ENCODE measurements at places on chromosomes 13 and 19. TPM values are rescaled to one million over a fixed set of nuclear protein-coding genes. Genes with fewer than 3 reads are reported as not detected.

- DNase-seq, result no peak
These were observed 5.9 kb downstream of the IGLON5 start for GRCh38 chr19:51317376-51317775.

- DNase-seq, result no peak
These were observed 130.8 kb downstream of the KDM4B start for GRCh38 chr19:5099701-5100221.

DNA sequence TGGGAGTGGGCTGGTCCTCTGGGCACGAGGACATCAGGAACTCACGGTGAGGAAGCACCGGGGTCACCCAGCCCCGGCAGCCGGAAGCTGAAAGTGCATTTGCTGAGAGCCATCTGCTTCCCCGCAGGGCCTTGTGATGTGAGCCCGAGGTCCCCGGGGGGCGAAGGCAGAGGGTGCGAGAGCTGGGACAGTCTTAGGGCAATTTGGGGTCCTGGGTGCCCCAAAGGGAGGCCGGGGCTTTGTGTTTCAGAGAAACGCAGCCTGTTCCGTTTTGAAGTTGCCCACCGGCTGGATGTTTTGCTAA, 4.8 kb downstream of the F2RL3 start:
- no peak for DNase-seq

The C19orf38 gene
- polyA plus RNA-seq, result 2.4 TPM

DNA sequence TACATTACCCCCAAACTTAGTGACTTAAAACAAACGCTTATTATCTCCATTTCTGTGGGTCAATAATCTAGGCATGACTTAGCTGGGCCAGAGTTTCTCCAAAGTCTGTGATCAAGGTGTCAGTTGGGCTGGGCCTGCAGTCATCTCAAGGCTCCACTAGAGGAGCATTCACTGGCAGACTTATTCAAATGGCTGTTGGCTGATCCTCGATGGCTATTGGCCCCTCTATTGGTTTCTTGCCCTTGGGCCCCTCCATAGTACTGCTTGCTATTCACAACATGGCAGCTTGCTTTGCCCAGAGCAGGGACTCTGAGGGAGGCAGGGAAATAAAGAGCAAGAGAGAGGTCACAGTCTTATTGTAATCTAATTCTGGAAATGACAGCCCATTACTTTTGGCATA, 57.6 kb downstream of the RCBTB2 start:
- DNase-seq, result no peak

GRCh38 chr19:2813235-2814160, 6.2 kb upstream of the ZNF554 start:
- peak; percentile 65 for DNase-seq

GRCh38 chr13:99388334-99388923, 81.2 kb upstream of the GPR183 start:
- DNase-seq, result no peak

- DNase-seq, result peak; percentile 22
These were observed 5.2 kb upstream of the F10 start for GRCh38 chr13:113117335-113117872.

DNA sequence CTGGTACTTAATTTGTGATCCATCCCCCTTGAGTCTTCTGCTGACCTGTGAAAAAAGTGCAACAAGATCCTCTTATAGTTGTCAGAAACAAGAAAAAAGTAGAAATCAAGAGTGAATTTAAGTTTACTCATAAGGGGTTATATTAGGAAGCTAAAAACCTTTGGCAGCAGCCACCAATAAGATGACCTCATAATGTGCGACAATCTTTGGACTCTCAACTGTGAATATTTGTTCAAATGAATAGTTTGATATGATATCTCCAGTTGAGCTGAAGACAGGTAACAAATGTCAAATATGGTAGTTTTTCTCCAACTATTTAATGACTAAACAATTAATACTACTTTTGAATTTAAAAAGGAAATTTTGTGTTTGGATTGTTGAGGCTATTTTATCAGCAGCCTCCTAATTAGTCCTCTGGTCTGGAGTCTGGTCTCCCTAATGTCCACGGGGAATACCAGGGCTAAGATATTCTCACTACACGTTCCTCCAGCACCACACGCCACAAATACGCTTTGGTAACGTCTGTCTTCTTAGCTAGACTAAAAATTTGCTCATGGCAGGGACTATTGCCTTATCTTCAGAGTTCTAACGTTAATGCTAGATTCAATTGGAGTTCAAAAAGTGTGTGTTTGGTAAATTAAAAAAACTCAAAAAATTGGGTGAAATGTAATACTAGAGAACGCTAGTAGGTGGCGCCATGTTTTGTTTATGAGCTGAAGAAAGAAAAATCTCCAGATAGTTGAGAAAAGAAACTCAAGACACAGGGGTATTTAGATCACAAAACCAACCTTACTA, 51.0 kb upstream of the PDX1 start:
- no peak for DNase-seq

All from kidney (tissue), 22 donors.